Activated effector memory CD4-positive, alpha-beta T cell treated with Interleukin-2 at 50 U/mL for 16 hours (primary cell): ENCODE measurements at places on chromosomes 5 and 9.

- DNase-seq = no peak
These were observed 117.7 kb downstream of the GAS1 start for GRCh38 chr9:86829496-86830046.

DNA sequence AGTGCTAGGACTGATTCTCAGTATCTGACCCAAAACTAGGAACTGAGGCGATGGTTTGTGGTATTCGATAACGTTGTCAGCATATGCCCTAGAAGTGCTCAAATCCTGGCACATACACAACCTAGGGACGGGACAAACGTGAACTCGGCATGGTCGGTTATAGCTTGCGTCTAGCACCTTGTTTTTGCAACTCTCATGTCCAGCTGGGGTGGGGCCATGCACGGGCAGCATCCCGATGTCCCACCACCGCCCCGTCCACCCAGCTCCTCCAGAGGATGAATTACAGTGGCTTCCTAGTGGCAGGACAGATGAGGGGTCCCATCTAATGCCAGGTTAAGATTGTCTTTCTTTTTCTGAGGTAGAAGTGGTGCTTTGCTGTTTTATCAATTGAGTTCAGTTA, 31.6 kb downstream of the PROP1 start:
- no peak for DNase-seq

- no peak for DNase-seq
These were observed 14.4 kb upstream of the ZNF782 start for GRCh38 chr9:96868709-96869108.

DNA sequence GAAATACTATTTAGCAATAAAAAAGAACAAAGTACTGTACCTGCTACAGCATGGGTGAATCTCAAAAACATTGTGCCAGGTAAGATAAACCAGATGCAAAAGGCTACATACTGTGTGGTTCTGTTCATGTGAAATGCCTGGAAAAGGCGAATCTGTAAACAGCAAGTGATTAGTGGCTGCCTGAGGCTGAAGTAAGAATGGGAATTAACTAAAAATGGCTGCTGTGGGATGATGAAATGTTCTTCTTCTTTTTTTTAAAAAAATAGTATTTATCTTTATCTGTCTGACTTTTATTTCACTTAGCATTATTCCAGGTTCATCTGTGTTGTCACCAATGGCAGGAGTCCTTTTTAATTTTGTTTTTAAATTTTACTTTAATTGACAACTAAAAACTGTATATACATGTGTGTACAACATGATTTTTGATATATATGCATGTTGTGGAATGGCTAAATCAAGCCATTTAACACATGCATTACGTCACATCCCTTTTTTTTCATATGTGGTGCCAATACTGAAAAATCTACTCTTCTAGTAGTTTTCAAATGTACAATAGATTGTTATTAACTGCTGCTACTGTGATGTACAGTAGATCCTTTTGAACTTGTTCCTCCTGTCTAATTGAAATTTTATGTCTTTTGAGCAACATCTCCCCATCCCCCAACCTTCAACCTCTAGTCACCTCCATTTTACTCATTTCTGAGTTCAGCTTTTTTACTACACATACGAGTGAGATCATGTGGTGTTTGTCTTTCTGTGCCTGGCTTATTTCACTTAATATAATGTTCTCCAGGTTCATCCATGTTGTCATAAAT, 62.9 kb upstream of the TNFAIP8 start:
- DNase-seq = no peak

- DNase-seq = no peak
These were observed 39.5 kb upstream of the EGFL7 start for GRCh38 chr9:136623016-136623841.

DNA sequence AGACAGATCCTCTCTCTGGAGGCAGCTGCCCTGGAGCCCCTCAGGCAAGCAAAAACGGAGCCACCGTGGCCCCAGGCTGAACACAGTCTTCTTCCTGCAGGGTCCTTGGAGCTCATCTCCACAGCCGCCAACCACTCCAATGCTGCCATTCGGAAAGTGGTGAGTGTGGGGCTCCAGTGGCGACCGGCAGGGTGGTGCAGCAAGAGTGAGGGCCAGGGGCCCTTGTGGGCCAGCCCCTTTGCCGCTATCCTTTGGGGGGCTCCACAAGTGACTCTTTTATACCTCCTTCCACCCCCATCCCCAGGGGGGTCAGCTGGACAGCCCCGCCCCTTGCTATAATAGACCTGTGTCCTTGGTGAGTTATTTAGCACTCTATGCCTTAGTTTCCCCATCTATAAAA, 47.4 kb upstream of the SUSD3 start:
- no peak for DNase-seq

- DNase-seq = no peak
These were observed 229.4 kb downstream of the ADAMTSL1 start for GRCh38 chr9:18703151-18703900.

GRCh38 chr9:111726949-111727348, 65.5 kb downstream of the GNG10 start:
- DNase-seq = no peak

- DNase-seq = no peak
These were observed 33.2 kb upstream of the PCDHB1 start for GRCh38 chr5:141017943-141018342.

GRCh38 chr9:128497824-128498610, 6.5 kb upstream of the GLE1 start:
- no peak for DNase-seq

DNA sequence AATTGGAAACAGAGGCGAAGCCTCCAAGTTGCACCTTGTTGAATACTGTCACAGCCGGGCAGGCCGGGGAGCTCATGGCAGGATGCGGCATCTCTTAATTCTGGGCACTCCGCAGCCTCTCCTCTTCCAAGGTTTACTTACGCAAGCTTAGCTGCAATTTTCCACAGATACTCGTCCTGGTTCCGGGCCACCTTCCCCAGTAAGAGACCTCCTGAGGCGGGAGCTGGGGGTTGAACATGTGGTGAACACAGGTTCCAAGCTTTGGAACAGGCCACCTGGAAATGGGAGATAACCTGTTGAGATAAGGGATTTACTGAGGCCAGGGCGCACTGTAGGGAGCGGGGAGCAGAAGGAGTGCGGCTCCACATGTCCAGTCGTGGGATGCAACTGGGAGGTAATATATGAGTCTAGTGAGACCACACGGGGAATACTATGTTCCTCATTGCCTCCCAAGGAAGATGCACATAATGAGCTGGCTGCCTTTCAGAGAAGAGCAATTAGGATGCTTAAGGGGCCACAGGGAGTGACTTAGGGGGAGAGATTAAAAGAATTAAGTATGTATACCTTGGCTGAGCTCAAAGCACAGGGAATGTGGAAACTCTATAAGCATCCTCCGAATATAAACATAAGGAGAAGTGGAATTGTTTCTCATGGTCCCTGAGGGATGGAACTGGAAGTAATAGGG, 335.2 kb downstream of the CWC27 start:
- no peak for DNase-seq

DNA sequence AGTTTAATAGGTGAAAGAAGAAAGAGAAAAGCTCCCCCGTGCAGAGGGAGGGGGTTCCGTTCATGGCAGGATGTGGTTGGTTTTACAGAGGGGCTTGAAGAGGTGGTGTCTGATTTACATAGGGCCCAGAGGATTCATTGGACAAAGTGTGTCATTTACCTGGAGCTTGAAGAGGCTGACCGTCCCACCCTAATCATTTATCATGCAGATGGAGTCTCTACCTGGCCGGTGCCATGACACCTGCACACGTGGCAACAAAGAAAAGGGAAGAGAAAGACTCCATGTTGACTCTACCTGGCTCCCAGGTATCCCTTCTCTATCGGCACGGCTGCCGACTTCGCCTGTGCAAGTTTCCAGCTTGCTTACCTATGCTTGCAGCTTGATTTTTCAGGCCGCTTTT, 35.3 kb upstream of the PRRC2B start:
- no peak for DNase-seq

DNA sequence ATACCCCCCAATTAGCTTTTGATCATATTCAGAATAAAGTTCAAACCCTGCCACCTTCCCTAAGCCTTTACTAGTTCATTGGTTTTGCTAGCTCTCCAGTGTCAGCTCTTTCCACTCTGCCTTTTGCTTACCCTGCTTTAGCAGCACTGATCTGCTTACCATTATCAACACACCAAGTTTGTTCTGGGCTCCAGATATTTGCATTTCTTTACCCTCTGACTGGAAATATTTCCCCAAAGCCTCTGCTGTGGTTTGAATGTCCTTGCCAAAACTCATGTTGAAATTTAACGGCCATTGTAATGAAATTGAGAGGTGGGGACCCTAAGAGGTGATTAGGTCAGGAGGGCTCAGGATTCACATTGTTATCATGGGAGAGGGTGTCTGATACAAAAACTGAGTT, 99.5 kb downstream of the GCNT1 start:
- no peak for DNase-seq

DNA sequence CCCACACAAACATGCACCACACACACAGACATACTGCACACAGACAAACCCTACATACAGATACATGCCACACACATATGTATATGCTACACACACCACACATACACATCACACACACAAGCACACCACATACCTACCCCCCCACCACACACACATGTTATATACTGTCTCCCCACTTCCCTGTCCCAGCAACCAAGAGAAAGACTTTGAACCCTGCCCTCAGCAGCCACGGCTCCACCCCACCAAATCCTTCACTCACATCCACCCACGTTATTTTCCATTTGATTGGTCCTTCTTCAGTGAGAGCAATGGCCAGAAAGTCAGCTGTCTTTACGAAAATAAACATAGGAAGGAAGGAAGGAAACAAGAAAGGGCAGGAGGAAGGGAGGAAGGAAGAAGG, 479.8 kb downstream of the DIRAS2 start:
- DNase-seq = no peak

GRCh38 chr9:95425910-95426551, 90.7 kb downstream of the PTCH1 start:
- no peak for DNase-seq

DNA sequence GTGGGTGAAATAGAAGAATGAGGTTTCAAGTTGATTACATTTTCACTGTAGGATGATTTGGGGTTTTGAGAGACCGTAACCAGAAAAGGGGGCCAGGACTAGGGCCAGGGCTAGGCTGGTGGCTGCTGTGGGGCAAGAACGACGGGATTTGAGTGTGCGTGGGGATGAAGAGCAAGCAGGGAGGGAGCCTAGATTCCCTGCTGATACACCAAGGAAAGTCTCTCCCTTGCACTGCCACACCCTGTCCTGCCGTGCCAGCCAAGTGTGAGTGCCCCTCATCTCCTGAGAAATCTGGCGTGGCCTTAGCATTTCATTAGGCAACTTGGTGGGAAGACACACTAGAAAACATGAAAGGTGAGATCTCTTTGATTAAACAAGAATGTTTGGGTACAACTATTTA, 42.6 kb downstream of the RAI14 start:
- no peak for DNase-seq

- DNase-seq = no peak
These were observed 54.2 kb upstream of the NCS1 start for GRCh38 chr9:130117816-130118632.

- no peak for DNase-seq
These were observed 33.0 kb upstream of the HOMER1 start for GRCh38 chr5:79546782-79547428.

- DNase-seq = peak; percentile 42
These were observed 207.3 kb downstream of the ARHGAP26 start for GRCh38 chr5:142977363-142978051.
